Right lung (tissue), 10 donors: ENCODE measurements at places on chromosomes 16 and 17. TPM values are rescaled to one million over a fixed set of nuclear protein-coding genes. Genes with fewer than 3 reads are reported as not detected.

Gene RIPOR1
- polyA plus RNA-seq, result 44.2 TPM

Gene DLX4
- polyA plus RNA-seq, result 1.2 TPM

Gene ARL5C
- polyA plus RNA-seq, result 0.27 TPM

Gene PRR35
- not detected for polyA plus RNA-seq

Gene HOXB3
- polyA plus RNA-seq, result 89.1 TPM

Gene ZNF750
- polyA plus RNA-seq, result 0.34 TPM

Gene KRT28
- not detected for polyA plus RNA-seq

Gene GAS7
- polyA plus RNA-seq, result 32.2 TPM

Gene TMEM220
- polyA plus RNA-seq, result 14.0 TPM

Gene CFAP97D1
- not detected for polyA plus RNA-seq

DNA sequence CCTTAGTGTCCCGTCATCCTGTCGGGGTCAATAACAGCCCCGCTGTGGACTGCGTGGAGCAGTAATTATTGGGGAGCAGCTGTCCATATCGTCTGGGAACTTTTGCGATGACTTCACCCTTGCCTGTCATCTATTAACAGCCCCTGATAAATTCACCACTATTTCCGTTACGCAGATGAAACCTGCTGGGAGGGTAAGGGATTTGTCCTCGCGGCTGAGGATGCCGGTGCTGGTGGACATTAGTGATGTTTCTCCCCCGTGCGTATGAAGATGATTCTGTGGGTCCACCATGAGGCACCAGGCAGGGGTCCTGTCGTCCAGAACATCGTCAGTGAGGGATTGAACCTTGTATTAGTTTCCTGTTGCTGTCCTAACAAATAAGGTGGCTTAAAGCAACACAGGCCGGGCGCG, 1.0 kb downstream of the FLYWCH2 start:
- DNase-seq, result no peak

DNA sequence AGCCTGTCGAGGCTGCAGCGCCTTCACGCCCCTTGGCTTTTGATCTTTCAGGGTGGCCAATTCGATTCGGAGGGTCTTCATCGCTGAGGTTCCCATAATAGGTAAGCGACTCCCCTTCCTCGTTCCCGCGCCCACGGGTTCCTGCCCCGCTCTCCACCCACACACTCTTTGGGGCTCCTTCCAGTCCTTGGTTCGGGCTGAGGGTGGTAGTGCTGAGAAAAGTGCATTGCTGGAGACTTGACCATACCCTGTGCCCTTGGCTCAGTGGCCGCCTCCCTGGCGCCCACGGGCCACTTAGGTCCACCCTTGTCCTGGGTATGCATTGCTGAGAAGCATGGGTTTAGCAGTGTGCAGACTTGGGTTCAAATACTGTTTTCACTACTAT, 491 bp downstream of the POLR2C start:
- no peak for DNase-seq

DNA sequence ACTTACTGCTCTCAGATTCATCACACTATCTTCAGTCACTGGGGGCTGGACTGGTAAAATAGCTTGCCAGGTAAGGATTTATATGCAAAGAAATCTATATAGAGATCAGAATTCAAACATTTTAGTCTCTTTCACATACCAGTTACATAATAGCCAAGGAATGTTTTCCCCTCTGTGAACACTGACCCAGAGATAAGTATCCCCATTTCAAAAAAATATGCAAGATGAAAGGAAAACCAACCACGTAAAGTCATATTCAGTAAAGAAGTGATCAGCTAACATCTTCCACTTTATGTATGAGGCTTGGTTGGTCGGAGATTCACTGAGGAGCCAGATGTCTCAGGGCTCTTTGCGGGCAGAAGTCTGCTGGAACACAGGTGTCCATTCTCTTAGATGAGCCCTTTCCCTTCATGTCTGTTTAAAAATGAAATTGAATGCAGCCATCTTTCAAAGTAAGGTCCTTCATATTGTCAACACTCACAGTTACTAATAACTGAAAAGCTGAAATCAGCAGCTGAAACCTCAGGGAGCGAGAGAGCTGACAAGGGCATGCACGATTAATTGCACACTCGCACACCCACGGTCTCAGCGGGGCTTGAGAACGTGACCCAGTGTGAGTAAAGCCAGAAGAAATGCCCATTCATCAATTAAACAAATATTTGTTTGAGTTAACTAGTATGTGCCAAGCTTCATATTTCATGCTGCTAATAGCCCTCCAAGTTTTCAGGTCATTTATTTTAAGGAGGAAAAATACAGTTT, 161.2 kb downstream of the MRTFB start:
- no peak for DNase-seq

- DNase-seq, result no peak
Observed at GRCh38 chr17:68221786-68222185, 26.1 kb upstream of the AMZ2 start.

GRCh38 chr17:44786551-44787081, 27.8 kb downstream of the ADAM11 start:
- no peak for DNase-seq

DNA sequence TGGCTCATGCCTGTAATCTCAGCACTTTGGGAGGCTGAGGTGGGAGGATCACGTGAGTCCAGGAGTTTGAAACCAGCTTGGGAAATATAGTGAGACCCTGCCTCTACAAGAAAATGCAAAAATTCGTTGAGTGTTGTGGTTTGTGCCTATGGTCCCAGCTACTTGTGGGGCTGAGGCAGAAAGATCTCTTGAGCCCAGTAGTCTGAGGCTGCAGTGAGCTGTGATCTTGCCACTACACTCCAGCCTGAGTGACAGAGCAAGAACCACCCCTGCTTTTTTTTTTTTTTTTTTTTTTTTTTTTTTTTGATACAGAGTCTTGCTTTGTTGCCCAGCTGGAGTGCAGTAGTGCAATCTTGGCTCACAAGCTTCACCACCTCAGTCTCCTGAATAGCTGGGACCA, 34.0 kb downstream of the ITGB3 start:
- no peak for DNase-seq

DNA sequence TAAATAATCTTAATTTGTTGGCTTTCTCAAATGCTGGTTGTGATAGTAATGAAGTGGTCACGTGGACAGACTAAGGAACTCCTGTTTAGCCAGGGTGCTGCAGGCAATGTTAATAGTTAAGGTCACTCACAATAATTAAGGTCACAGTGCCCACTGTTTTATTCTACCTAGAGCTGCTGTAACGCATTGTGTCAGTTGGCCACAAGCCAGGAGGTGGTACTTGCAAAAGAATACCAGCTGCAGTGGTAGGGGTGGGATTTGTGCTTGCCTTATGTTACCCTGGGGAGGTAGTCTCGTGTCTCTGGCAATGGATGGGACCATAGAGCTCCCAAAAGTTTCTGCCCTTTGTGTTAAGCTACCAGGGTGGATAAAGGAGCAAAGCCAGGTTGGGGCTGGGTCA, 969.1 kb upstream of the CDH8 start:
- no peak for DNase-seq

GRCh38 chr17:74446551-74447500, 14.9 kb downstream of the GPRC5C start:
- DNase-seq, result no peak

- no peak for DNase-seq
Observed at GRCh38 chr17:3852561-3852960, 6.5 kb upstream of the NCBP3 start.

- DNase-seq, result no peak
Observed at GRCh38 chr16:57325458-57325857, 33.1 kb upstream of the CCL22 start.

DNA sequence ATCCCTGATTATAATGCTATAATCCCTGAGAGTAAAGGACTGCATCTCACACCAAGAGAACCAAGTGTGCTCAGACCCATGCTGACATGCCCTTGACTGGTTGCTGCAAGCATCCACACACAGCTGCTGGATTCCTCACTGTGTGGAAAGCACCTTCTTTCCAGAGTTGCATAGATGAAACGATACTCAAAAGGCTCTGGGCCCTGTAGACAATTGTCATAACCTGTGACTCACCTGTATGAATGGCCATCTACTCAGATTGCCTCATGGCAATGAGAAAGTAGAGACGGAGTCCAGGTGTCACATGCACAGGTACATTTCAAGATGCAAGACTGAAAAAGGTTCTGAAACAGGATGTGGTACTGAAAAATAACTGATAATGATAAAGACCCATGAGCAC, 58.1 kb downstream of the MPHOSPH6 start:
- DNase-seq, result no peak
